ENCODE measurements at places on chromosomes 2 and 18.

- no peak for DNase-seq
These were observed 293.0 kb downstream of the KCNS3 start for GRCh38 chr2:18171191-18172139.

- DNase-seq = no peak
These were observed 14.7 kb downstream of the GRB14 start for GRCh38 chr2:164606557-164606956.

DNA sequence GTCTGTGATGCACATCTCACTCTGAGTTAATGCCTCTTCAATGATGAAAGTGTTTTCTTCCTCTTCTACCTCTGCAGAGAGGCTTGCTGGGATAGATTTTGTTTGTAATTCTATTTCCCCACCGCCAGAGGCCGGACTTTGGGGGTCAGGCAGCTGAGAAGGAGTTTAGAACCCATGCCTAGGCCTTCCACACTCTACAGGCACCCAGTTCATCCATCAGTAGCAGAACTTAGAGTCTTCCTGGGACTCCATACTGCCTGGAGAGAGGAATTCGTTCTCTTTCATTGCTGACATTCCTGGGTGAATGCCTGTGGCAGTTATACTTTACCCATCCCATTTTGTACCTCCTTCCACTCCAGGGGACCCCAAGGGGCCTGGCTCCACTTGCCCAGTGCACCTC, 9.1 kb downstream of the TPRKB start:
- DNase-seq = no peak

DNA sequence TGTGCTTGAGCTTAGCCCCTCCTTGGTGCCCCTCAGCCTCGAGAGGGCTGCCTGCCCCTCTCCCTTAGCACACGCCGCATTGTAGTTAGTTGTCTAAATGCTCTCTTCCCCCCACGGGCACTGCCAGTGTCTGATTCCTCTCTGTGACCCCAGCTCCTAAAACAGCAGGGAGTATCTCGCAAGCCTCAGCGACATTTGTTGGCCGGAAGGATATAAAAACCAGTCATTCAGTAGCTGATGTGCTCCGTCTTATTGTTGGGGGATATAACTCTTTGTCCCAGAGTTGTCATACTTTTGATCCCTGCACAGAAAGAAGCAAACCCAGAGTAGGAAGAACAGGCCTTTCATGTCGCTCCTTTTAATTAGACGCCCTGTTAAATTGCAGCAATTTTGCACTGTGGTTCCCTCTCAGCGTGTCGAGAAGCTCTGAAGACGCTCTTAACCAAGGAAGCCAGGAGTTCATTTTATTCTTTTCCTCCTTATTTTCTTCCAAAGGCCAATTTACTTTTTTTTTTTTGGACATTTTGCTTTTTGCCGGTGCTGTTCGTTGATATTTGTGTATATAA, 201.8 kb downstream of the KLHL29 start:
- no peak for DNase-seq

- DNase-seq = no peak
These were observed 75.4 kb downstream of the ANKRD12 start for GRCh38 chr18:9211955-9212354.

- DNase-seq = no peak
These were observed 522.0 kb downstream of the SPAG16 start for GRCh38 chr2:213806125-213806726.

DNA sequence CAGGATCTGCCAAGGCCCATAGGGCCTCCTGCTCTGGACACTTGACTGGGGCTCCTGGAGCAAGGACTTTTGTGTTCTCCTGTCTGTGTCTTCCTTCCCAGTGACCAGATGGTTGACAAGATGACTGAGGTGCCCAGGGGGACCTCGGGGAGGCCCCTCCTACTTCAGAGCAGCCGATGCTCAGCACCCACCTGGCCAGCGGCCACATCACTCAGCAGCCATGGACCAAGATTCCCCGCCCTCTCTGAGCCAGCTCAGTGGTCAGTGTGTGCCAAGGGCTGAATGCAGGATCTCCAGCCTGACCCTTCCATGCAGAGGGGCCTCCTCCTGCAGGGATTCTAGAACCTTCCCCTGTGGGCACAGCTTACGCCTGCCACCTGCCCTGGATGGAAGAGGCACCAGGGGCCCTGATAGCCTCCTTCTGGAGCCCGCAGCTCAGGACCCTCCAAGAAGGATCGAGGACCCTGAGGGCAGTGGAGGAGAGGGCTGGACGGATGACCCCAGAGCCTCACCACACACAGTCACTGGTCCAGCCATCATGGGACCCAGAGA, 87.4 kb upstream of the GPC1 start:
- DNase-seq = no peak

DNA sequence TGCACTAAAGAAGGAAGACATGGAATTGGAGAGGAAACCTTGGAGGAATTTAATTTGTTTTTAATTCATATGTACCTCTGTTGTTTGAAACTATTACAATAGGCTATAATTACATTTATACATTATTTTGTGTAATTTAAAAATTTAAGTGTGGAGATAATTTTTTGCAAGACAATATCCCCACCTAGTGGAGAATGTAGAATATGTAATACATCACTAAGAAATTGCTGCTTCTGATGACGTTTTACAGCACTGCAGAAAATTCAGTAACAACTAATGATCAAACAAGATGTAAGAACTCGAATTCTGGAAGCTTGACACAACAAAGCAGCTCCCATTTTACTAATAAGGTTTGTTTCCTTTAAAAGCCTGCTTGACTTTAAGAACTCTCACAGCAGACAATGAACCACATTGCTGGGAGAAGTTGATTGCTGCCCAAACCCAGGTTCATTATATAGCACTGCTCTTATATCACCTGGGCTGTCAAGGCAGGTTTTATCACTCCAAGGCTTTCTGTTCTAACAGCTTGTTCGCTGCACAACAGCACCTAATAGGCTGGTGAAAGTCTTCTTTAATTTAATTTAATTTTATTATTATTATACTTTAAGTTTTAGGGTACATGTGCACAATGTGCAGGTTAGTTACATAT, 53.4 kb downstream of the THADA start:
- DNase-seq = no peak

- no peak for DNase-seq
These were observed 86.7 kb upstream of the B3GNT7 start for GRCh38 chr2:231308631-231309428.

- no peak for DNase-seq
These were observed 126.3 kb downstream of the NRP2 start for GRCh38 chr2:205808486-205809121.

GRCh38 chr2:196500686-196501431, 138.7 kb upstream of the CCDC150 start:
- no peak for DNase-seq

DNA sequence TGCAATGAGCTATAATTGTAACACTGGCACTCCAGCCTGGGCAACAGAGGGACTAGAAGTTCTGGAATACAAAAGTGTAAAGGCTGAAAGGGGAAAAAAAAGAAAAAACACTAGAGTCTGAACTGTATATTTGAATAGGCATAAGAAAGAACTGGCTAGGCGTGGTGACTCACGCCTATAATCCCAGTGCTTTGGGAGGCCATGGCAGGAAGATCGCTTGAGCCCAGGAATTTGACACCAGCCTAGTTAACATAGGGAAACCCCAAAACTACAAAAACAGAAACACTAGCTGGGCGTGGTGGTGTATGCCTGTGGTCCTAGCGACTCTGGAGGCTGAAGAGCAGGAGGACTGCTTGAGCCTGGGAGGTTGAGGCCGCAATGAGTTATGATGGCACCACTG, 70.6 kb downstream of the SAP130 start:
- no peak for DNase-seq
